ENCODE measurements at places on chromosomes 13 and 19.
A peak's percentile ranks its signal among the peaks of the same experiment; 100 is the strongest.

DNA sequence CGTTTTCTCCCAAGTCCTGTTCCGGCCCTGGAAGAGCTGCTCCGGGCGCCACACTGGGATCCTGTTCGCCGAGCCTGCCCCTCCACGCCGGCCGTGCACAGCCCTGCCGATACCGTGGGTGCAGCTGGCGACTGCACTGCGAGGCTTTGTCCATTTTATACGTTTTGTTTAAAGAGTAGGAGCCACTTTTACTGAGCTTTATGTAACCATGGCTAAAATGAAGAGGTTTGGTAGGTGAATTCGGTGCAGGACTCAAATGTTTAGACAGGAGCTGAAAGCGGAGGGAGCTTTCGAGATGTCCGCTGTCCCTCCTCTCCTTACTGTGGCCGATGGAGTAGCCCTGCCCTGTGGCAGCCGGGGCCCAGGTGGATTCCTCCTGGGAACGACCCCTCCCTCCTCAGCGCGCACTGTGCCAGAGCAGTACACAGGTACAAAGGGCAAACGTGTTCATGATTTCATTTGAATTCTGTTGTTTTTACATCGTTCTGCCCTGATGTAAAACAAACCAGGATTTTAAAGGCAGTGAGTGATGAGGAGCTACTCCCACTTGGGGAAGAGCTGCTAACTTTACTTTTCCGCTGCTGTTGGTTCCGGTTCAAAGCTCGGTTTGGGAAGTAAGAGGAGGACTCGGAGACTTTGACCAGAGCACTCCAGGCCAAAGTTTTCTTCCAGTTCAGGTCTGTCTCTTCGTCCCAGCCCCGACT lies 1.7 kb downstream of the COL4A2 start:
- no peak for DNase-seq

DNA sequence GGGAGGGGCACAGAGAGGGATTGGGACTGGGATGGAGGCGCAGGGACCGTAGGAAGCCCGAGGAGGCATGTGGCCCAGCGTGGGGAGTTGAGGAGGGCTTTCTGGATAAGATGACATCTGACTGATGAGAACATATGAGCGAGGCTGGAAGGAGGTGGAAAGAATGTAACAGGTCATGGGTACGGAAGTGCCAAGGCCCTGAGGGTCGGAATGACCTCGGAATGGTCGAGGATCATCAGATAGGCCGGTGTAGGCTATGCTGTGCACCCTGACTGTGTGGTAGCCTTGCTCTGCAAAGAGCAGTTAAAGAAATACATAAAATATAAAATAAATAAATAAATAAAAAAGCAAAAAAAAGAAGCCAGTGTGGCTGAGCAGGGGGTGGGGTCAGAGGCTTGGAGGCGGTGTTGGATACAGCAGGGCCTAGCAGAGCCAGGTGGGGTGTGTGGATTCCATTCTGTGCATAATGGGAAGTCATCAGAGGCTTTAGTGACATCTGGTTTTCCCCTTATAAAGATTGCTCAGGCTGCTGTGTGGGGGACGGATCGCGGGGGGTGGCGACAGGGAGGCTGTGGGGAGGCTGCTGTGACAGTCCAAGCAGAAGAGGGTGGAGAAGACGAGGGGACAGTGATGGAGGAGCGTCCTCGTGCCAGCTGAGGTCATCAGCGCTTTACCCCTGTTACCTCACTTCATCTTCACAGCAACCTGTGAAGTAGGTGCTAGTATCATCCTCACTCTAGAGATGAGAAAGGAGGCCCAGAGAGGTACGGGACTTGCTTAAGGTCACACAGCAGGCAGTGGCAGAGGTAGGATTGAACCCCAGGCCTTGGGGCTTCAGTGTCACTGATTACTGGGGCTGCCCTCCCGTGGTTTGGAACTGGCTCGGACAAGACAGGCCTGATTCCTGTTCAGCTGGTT lies 5.0 kb downstream of the PAK4 start:
- no peak for DNase-seq

GRCh38 chr13:43319617-43320444 lies 296.4 kb downstream of the DNAJC15 start:
- no peak for DNase-seq

GRCh38 chr19:57512845-57513244 lies 13.1 kb downstream of the ZNF773 start:
- DNase-seq, result no peak

GRCh38 chr19:10907925-10908324 lies 20.5 kb downstream of the YIPF2 start:
- no peak for DNase-seq

- DNase-seq, result no peak
Observed at GRCh38 chr13:29964181-29964845, 113.9 kb upstream of the UBL3 start.

- DNase-seq, result no peak
Observed at GRCh38 chr13:60135344-60135743, 28.4 kb downstream of the DIAPH3 start.

- no peak for DNase-seq
Observed at GRCh38 chr13:113002206-113002912, 33.3 kb downstream of the MCF2L start.

GRCh38 chr19:31254611-31255010 lies 94.6 kb downstream of the TSHZ3 start:
- DNase-seq, result no peak

DNA sequence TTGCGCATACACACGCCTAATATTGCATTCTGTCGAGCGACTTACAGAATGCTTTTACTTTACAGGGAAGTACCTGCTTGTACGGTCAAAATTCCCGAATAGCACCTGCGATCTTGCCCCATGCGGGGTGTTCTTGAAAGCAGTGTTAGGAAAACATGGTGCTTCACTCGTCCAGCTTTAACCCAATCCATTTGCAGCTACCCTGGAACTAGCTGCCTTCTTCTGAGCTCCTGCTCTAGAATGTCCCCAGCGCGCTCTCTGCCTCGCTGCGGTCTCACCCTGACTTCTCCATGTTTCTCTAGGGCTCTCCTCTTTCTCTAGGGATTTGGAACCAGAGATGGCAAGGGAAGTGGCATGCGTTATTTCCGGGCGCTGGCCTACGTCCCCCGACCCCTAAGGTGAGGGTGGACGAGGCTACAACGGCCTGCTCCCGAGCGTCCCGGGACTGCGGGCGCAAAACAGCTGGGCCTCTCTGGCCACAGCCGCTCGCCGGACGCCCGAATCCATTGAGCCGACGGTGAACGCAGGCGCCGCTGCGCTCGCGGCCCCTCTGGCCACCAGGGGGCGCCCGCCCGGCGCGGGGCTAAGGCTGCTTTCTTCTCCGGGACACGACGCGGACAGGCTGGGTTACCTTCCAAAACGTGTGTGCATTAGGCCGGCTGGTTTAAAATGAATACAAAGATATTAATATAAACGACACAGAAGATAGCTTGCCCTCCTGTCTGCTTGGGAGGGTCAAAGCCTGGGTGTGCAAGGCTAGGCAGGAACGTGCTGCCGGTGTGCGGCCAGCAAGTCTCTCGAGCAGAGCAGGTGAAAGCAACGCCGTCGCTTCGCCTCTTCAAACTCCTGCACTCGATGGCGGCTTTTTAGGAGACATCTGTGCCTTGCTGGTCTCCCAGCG lies 1.8 kb upstream of the SPRY2 start:
- peak; percentile 89 for DNase-seq

GRCh38 chr13:84038001-84038400 lies 155.7 kb upstream of the SLITRK1 start:
- no peak for DNase-seq

DNA sequence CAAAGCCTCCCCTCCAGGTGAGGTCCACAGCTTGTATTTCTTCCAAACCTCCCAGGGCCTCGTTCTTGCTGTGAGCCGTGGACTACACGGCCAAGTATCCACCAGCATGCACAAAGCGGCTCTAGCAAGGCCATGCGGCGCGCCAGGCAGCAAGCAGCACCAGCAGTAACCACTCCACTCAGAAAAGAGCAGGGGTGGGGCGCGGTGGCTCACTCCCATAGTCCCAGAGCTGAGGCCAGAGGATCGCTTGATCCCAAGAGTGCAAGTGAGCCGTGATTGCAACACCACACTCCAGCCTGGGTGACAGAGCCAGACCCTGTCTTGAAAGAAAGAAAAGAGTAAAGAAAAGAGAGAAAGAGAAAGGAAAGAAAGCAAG lies 4.7 kb downstream of the CCDC8 start:
- no peak for DNase-seq

- DNase-seq, result no peak
Observed at GRCh38 chr19:27718234-27718633, 1494.7 kb downstream of the UQCRFS1 start.

GRCh38 chr19:32091241-32091640 lies 254.2 kb upstream of the ZNF507 start:
- no peak for DNase-seq

GRCh38 chr19:2041433-2041682 lies 9.7 kb downstream of the MKNK2 start:
- no peak for DNase-seq

- peak; percentile 89 for DNase-seq
Observed at GRCh38 chr19:11446652-11447301, 11.3 kb downstream of the PRKCSH start.

- DNase-seq, result no peak
Observed at GRCh38 chr13:50523307-50523706, 320.2 kb downstream of the DLEU7 start.

DNA sequence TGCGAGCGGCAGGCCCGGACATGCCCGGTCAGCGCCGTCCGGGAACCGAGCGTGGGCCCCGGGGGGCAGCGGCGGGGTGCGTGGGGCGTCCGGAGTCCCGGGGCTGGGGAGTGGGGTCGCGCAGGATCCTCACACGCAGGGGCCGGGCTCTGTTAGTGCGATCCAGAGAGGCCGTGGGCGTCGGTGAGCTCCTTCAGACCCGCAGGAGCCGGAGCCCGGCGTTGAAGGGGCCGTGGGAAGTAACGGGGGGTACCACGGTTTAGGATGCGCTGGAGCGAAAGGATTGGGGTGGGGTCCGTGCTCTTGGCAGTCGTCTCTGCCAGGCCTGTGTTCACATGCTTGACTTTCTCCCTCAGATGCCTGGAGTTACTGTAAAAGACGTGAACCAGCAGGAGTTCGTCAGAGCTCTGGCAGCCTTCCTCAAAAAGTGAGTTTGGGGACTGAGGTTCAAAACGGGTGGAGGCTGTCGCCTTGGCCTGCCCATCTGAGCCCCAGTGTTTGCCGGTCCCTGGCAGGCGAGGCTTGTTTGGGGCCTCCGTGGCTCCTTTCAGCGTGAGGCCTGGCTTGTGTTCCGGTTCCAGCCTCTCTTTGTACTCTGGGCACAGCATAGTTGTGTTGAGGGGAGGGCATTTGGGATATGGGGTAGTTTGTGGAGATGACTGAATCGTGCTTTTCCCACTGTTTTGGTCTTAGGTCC lies 512 bp downstream of the RPS19 start:
- no peak for DNase-seq

DNA sequence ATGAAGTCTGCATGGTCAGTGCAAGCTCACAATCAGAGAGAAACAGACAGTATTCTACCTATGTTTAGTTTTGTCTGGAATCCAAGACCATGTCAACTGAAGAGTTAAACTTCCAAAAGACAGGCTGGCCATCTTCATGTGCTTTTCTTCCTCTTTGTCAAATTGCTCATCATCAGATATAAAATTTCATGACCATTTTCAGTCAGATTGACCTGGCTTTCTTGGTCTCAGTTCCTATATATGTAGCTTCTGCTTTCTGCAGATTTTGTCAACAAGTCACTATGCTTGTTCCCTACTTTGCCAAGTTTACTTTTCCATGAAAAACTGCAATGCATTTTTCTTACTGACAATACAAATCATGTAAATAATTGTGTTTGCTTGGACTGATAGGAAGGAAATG lies 13.9 kb downstream of the SLC46A3 start:
- no peak for DNase-seq

GRCh38 chr13:107241381-107241780 lies 673.4 kb upstream of the ARGLU1 start:
- no peak for DNase-seq

DNA sequence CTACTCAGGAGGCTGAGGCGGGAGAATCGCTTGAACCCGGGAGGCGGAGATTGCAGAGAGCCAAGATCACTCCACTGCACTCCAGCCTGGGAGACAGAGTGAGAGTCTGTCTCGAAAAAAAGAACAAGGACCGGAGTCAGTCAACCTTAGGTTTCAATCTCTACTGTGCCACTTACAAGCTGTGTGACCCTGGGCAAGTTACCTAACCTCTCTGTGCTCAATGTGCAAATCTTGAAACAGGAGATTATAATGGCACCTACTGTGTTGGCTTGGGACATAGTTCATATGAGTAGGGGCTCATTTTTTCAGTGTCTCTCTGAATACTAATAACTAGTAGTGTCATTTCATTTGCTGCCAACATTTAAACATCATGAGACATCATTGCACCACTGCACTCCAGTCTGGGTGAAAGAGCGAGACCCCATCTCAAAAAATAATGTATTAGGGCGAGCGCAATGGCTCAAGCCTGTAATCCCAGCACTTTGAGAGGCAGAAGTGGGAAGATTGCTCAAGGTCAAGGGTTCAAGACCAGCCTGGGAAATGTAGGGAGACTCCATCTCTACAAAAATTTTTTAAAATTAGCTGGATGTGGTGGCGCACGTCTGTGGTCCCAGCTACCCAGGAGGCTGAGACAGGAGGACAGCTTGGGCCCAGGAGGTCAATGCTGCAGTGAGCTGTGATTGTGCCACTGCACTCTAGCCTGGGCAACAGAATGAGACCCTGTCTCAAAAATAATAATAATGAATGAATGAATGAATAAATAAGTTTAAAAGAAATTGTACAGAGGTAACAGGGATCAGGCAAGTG lies 5.5 kb downstream of the C3 start:
- DNase-seq, result no peak

- DNase-seq, result no peak
Observed at GRCh38 chr13:94176561-94176960, 302.9 kb downstream of the DCT start.

DNA sequence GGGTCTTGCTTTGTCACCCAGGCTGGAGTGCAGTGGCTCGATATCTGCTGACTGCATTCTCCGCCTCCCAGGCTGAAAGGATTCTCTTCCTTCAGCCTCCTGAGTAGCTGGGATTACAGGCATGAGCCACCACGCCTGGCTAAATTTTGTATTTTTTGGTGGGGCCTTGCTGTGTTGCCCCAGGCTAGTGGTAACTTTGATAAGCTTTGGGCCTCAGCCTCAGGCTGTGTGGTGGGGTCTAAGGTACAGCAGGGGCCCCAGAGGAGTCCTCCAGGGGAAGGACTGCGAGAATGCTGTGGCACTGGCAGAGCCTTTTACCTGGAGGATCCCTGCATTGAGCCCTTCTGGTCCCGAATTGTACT lies 7.2 kb downstream of the DOT1L start:
- no peak for DNase-seq

- DNase-seq, result no peak
Observed at GRCh38 chr19:12664406-12665280, 1.9 kb downstream of the MAN2B1 start.
